ENCODE measurements at places on chromosomes 5 and 9.

DNA sequence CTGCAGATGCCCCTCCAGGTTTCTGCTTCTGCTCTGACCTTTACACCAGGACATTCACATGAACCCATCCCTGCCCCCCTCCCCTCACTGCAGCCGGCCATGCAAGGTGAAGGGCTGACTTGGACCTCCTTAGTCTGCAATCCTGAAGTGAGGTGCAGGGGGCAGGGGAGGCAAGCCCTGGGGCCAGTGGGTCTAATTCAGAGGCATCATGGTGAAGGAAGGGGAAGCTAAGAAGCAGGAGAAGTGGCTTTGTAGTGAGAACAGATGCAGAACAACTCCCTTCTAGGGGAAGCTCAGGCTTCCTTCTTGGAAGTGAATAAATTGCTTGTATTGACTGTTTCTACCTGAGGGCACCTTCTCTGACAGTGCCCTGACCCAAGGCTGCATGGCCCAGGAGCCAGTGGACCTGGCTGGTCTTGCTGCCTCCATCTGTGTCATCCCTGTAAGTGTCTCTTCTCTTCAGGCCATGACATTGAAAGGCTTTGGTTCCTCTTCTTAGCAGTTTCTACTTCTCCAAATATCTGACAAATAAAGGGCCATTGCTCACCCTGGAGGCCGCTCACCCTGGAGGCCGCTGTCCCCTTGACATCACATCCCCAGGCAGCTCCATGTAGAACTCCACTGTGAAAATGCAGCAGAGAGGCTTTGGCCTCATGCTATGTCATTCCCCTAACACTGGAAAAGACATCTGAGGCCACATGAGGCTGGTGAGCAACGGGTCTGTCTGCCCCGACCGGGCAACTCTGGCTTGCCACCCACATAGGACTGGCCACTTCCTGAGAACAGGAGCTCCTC, 55.3 kb downstream of the GADD45G start:
- DNase-seq, result no peak

GRCh38 chr5:133866160-133866902, 102.1 kb downstream of the C5orf15 start:
- no peak for DNase-seq

DNA sequence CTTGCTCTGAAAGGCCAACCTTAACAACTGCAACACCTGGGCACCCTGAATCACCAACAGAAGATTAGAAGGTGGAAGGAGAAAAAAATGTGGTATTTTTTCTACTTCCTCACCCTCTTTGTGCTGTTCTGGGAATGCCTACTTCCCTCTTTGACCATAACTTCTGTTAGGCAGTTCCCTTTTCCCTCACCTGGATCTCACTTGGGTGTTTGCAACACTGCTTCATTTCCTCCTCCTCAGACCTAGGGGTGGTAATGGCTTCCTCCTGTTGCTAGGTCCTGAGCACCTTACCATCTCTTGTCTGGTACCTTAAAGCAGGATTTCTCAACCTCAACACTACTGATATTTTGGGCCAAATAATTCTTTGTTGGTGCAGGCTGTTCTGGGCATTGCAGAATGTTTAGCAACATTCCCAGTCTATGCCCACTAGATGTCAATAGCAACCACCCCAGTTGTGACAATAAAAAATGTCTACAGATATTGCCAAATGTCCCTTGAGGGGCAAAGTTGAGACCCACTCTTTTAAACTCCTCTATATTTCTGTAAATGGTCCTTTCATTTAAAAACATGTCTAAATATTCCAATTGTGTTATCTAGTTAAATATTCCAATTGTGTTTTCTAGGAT, 300.0 kb upstream of the VLDLR start:
- no peak for DNase-seq

- no peak for DNase-seq
These were observed 1630.1 kb downstream of the MAT2B start for GRCh38 chr5:165135565-165135964.

- DNase-seq, result no peak
These were observed 70.4 kb downstream of the SPRY4 start for GRCh38 chr5:142254431-142254830.

DNA sequence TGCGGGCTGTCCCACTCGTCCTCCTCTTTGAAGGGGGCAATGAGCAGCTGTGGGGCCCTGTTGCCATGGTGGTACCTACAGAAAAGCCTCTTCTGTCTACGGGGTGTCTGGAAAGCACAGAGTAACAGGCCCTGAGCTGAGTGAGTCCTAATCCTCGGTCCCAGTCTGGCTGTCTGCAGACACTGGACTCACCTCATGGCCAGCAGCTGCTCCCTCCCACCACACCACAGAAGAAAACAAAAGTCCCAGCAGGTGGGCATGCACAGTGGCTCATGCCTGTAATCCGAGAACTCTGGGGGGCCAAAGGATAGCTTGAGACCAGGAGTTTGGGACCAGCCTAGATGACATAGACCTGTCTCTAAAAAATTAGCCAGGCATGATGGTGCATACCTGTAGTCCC, 19.9 kb downstream of the P4HA2 start:
- no peak for DNase-seq

- no peak for DNase-seq
These were observed 45.2 kb upstream of the ANKRD55 start for GRCh38 chr5:56278335-56278753.

DNA sequence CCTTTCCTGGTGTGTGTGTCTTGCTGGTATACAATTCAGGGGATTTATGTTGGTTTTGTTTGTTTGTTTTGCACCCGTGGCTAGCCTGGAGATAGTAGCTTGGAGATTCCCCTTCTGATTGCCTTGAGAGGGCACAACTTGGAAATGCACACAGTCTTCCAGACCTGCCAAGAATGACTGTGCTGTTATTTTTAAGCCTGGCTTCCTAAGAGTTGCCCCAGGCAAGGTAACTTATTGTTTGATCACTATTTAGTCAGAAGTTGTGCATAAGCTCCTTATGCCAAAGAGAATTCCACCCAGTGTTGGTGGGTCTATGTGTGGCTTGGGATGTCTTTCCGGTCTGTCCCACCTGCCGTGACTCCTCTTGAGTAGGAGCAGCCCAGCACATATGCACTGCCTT, 421.9 kb upstream of the KCNN2 start:
- DNase-seq, result no peak

DNA sequence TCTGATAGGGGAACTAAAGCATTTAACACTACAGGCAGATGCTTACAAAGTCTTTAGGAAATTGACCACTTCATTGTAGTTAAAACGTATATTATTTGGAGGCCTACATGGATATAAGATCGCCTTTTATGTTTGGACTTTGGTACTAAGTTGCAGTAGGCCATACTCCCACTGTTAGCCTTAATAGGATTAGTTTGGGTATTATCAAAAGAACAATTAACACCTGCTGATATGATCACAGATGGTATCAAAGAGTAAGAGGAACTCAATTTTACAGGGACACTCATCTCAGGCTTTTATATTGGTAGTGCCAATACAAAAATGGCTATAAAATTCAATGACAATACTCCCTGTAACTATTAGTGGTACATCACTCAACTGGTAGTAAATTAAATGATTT, 1183.0 kb downstream of the MAT2B start:
- DNase-seq, result no peak

DNA sequence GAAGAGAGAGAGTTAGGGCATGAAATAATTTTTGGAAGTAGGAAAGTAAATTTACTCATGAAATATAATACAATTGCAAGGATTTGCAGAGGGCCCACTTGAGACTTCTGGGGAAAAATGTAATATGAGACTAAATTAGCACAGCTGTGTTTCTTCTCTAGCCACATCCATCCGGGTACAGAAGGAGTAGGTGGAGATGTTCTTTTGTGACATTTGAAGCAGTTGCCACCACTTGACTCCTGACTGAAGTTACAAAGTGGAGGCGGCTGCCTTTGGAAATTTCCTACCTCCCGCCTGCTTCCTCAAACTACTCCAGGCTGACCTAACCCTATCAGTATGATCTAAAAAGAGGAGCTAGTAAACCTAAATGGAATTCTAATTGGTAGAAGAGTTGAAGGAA, 58.1 kb upstream of the SHISAL2B start:
- DNase-seq, result no peak

GRCh38 chr9:1271367-1271766, 221.2 kb downstream of the DMRT2 start:
- DNase-seq, result no peak

- no peak for DNase-seq
These were observed 91.7 kb downstream of the SPATA31D1 start for GRCh38 chr9:82080265-82080664.

DNA sequence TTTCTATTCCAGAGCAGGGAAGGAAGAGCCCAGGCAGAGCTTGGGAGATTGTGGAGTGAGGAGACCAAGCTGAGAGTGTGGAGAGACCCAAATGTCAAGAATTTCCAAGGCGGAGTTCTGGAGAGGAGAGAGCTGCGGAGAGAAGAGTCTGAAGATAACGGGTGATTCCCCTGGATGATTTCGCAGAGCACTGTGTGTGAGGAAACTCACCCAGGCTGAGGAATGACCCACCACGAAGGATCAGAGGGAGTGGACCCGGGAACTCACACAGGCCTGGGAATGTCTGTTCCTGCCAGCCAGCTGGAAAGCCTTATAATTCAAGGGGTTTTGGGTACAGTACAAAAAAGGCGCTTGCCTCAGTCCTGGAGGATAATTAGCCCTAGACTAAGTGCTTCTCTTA, 94.2 kb downstream of the WNK2 start:
- DNase-seq, result no peak

GRCh38 chr5:141402553-141403243, at the start of gene PCDHGA9:
PCDHGA9 (plus strand) TSS chr5:141402778; CDS start chr5:141402953, 175 bp downstream.
- DNase-seq, result no peak

- no peak for DNase-seq
These were observed 85.6 kb downstream of the GADD45G start for GRCh38 chr9:89690334-89690912.

- DNase-seq, result no peak
These were observed 1.3 kb downstream of the TLX3 start for GRCh38 chr5:171310212-171310818.

DNA sequence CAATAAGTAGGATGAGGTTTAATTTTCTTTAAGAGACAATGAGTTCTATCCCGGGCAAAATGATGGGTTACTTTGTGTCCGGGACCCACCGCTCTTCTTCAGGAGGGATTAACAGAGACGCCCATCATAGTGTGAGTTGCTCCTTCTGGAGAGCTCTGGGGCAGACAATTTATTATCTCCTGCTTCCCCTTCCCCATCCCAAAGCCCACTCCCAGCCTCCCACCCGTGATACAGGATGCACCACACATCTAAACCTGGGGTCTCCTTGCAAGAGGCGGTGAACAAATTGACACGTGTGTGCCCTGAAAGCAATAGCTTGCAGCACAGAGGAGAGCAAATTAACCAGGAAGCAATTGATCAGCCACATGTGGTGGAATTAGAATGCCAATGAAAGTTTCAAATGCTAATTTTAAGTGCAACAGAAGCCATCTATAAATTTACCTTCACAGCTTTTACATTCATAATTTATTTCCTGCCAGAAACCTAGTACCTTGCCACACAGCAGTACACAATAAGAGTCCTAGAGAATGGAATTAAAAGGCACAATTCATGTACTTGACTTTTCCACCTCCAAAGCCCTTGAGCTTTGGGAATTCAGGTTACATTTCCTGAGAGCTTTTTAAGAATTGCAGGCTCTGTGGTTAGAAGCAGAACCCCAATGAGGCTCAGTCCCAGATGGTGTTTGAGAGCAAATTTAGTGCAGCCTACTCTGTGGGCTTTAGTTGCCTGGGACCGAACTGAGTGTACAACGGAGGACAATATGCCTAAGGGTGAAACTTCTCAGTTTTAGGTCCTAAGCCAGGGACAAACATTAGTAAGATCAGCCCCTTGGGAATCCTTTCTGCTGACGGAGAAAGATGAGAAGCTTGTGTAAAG, 399.6 kb downstream of the MED10 start:
- DNase-seq, result no peak

- DNase-seq, result no peak
These were observed 77.8 kb downstream of the ADCY2 start for GRCh38 chr5:7473668-7474215.

DNA sequence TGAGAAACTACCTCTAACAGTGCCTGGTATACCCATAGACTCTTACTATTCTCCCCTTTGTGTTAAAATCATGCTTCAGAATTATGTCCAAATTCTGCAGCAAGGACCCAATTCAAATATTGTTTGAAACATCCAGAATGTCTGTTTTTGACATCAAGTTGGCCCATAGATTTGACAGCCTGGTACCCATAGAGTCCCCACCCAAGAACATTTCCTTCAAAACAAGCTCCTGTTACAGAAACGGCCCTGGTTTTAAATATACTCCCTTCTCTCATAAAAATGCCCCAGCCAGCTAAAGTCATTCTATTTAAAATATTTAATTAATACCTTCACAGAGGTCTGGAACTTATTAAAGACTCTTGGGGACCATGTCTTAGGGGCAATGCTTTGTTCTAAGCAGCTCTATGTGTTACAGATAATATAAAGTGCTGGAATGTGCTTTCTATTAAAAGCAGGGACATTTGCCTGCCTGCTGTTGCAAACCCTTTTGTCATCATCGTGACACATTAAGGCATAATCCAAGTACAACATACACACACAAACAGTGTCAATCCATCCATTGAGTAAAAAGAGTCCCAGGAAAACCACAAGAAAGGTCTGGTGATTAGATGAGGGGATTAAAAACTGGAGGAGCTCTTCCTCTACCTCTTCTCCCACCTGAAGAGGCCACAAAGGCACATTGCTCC, 321.7 kb downstream of the MLLT3 start:
- no peak for DNase-seq

GRCh38 chr9:135123773-135124134, 36.3 kb downstream of the OLFM1 start:
- no peak for DNase-seq

DNA sequence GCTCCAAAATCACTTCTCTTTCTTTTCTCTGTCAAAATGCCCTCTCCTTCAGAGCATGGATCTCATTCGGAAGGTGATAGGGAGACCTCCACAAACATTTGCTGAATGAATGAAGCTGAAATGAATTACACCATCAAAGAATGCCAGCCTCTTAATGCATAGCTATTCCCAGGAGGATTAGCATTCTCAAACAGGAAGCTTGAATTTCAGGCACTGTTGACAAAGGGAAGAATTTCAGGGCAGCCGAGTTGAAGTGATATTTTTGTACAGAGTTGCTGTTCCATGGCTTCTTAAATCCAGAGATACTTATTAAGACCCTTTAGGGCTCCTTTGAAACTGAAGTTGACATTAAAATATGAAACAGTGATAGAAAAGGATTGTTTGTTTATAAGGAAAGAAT, 18.8 kb downstream of the HBEGF start:
- no peak for DNase-seq

- no peak for DNase-seq
These were observed 51.2 kb downstream of the USP20 start for GRCh38 chr9:129886226-129887174.

- no peak for DNase-seq
These were observed 406.3 kb upstream of the ADAMTSL1 start for GRCh38 chr9:18067548-18068120.

DNA sequence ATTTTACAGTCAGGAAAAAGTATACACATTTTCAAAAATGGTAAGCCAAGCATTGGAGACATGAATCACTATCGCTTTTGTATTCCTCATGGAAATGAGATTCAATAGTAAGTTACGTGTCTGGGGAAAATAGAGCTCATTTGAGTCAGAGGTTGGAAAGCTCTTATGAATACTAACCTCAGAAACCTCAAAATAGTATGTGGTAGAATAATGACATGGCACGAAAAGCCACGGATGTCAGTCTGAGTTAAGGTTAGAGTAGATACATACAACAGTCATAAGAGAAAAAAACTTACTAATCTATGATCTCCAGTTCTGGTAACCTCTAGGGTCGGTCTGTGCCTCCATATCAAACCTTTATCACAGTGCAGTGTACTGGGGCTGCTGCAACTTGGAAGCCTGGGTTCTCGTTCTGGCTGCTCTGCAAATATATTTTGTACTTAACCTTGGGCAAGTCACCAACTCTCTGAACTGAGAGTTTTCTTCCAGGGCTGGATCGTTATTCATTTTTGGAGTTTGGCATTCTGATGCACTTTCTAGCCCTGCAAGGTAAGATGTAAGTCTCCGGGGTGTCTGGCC, 31.8 kb downstream of the MAP1B start:
- DNase-seq, result no peak

All from SW 1271 (cell line).